ENCODE measurements at places on chromosomes 1 and 21.

GRCh38 chr21:35506771-35507170, 457.7 kb upstream of the RUNX1 start:
- no peak for DNase-seq

DNA sequence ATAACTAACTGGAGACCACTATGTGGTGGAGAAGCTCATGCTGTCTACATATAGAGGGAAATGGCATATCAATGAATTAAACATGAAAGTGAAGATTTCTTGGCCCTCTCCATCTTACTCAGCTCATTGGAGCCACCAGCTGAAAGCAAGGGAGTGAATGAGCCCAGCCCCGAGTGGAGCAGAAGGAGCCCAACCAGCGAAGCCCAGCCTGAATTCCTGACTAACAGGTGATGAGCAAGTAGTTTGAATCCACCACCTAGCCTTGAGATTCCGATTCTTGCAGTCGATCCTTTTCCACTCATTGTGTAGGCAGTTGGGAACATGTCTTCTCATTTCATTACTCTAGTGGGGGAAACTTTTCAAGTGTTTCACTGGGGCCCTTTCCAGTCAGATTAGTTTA, 18.6 kb upstream of the ST6GALNAC3 start:
- no peak for DNase-seq

DNA sequence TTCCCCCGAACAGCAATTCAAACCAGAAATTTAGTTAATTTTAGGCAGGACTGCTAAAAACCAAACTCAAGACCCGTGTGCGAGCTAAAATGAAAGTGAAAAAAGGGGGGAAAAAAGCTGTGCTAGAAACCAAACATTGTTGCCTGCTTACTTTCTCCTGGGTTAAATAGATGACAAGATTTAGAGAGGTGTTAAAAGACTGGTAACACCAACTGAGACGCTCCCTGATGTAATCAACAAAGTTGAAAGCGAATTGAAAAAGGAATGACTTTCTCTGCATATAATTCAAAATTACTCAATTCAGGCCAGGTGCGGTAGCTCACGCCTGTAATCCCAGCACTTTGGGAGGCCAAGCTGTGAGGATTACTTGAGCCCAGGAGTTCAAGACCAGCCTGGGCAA, 6.8 kb downstream of the CDCA8 start:
- DNase-seq = no peak

GRCh38 chr1:242201090-242201489, 202.2 kb upstream of the MAP1LC3C start:
- DNase-seq = no peak

- no peak for DNase-seq
Measured at GRCh38 chr1:219175212-219175564, 1.5 kb downstream of the LYPLAL1 start.

DNA sequence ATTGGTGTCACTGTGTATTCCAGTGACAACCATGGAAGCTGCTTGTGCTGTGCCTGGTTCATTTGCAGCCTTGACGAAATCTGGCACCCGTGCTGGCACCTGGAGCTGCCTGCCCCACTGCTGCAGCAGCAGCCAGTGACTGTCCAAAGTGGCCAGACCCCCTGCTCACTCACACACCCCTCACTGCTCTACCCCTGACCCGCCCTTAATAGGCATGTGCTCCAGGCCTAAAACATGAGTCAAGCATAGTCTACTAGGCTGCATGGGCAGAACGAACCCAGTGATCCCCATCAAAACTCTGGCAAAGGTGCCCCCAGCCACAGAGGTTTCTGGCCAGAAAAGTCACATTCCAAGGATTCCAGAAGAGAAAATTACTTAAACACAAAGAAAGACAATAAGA, 7.7 kb downstream of the PRAMEF1 start:
- DNase-seq = no peak

DNA sequence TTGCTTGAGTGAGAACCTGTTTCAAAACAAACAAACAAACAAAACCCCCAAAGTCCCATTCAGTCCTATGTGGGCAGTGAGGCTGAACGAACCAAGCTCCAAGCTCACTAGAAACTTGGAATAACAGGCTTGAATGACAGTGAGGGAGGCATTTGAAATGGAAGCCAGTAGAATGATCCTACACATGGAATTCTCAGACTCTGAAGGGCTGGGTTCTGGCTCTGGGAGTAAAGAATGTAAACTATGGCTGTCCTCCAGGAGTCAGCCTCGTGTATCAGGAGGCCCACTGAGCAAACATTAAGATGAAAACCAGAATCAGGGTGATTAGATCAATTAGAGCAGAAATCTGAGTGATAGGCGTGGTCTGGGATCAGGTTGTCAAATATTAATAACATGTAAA, 14.9 kb downstream of the PCP4L1 start:
- no peak for DNase-seq

DNA sequence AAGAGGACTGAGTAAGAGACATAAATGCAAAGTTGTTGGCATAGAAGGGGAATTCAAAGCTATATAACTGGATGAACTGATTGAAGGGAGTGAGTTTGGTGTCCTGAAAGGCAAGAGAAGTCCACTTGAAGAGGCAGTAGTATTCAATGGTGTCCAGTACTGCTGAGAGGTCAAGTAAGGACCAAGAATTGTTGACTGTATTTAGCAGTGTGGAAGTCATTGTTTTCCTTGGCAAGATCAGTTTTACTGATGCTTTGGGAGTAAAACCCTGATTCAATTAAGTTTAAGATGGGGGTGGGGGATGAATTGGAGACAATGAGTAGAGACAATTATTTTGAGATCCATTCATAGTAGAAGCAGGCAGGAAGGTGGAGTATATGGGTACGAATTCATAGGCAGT, 5.8 kb upstream of the LRRC8D start:
- no peak for DNase-seq

GRCh38 chr1:39647247-39647646, 7.8 kb upstream of the HEYL start:
- DNase-seq = no peak

GRCh38 chr21:30684506-30684905, 34.1 kb downstream of the KRTAP21-3 start:
- DNase-seq = no peak

DNA sequence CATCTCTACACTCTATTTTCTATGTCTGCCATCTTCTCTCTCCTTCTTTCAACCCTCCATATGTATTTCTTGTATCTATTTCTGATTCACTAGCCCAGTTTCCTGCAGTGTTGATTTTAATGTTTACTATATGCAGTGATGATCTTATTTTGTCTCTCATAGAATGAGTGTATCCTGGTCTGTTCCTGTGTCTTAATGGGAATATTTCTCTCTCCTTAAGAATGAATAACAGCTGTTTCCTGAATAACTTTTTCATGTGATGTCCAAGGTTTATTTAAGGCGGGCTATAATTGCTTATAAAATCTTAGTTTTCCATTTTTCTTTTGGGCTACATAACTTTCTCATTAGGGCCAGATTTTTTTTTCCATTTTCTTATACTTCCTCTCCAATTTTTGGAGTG, 144.5 kb downstream of the C1orf21 start:
- no peak for DNase-seq

DNA sequence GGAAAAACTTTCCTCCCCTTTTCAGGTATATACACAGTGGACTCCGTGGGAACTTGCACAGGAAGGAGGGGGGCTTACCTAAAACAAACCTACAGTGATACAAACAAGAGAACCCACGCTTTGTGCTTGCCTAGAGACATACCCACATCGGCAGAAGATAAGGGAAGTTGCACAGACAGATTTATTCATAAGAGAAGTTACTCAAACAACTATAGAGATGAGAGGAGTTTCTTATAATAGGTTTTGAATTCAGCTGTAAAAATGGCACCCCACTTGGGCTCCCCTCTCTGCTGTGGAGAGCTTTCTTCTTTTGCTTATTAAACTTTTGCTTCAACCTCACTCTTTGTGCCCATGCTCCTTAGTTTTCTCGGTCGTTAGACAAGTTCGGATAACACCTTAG, 1.8 kb upstream of the DUSP12 start:
- DNase-seq = no peak

All from cardiac muscle cell (in vitro differentiated cells and primary cell).